ENCODE measurements at places on chromosomes 2 and 18. TPM values are rescaled to one million over a fixed set of nuclear protein-coding genes. Genes with fewer than 3 reads are reported as not detected.

CD8B gene
- polyA plus RNA-seq: 1.6 TPM

DNA sequence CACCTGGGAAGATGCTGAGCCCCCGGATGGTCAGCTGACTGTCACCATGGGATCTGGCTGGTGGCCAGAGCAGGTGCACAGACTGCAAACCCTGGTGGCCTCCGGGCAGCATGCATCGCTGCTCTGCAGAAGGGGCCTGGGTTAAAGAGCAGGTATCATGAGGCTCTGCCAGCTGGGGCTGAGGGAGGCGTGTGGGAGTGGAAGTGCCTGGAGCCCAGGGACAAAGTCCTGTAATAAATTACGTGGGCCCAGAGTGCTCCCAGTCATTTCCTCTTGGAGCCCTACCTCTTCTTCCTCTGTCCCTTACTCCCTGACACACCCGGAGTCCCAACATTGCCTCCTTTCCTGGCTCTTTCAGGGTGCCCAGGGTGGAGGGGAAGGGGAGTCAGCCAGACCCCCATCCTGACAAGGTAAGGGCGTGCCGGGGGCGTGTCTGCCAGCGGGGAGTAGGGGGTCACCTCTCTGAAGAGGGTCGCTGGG is at the start of gene MYO7B:
Gene MYO7B, plus strand, starts transcription at position 262 of the 480 bp plus-strand sequence. CDS start 24,040 bp downstream, outside the sequence.
- no peaks in the 10 kb centered on the region for H3K4me1 ChIP-seq
- H3K27me3 ChIP-seq: no peaks in the 10 kb centered on the region
- H3K36me3 ChIP-seq: no peaks in the 10 kb centered on the region
- H3K4me3 ChIP-seq: no peak within 1 kb of the TSS
- no peak for DNase-seq

NOTO gene
- not detected for polyA plus RNA-seq

UGT1A5 gene
- not detected for polyA plus RNA-seq

EMILIN1 gene
- polyA plus RNA-seq: 0.43 TPM

NGEF gene
- not detected for polyA plus RNA-seq

DNA sequence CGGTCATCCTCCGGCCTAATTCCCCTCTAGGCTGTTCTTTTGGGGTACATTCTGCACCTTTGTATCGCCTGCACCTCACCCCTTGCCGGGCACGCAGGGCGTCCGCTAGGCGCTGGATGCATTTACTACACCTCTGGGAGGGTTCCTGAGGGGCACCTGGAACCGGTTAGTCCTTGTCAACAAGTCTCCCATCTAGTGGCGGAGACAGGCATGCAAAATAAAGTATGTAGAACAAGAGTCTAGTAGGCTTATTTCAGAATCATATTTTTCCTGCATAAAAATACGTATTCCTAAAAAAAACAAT is 705 bp upstream of the TEX261 start:
- H3K27ac ChIP-seq: peak overlapping the region; percentile 43
- DNase-seq: peak; percentile 26
- peaks cover 30% of the 10 kb centered on the region for H3K4me1 ChIP-seq
- H3K27me3 ChIP-seq: no peaks in the 10 kb centered on the region
- H3K36me3 ChIP-seq: peaks cover 25% of the 10 kb centered on the region

DNA sequence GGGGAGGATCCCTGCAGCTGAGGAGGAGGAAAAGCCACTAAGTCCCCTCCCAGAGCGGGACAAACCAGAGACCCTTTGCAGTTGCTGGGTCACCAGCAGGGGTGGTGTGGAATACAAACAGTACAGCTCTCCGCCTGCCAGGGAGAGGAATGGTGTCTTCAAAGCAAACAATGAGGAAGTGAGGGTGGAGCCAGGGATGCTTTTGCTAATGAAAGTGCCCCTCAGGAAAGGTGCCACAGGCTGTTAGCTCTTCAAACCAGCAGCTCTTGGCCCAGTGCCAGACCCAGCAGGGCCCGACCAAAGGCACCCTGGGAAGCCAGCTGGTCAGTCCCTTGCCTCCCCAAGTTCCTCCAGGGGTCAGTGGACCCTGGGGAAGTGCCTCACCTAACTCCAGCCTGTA is 102.8 kb downstream of the HIBCH start:
- H3K4me1 ChIP-seq: no peaks in the 10 kb centered on the region
- H3K36me3 ChIP-seq: no peaks in the 10 kb centered on the region
- no peak overlapping the region for H3K27ac ChIP-seq
- H3K27me3 ChIP-seq: no peaks in the 10 kb centered on the region

- H3K4me3 ChIP-seq: no peak overlapping the region
- no peaks in the 10 kb centered on the region for H3K36me3 ChIP-seq
- no peaks in the 10 kb centered on the region for H3K4me1 ChIP-seq
- H3K27me3 ChIP-seq: no peaks in the 10 kb centered on the region
Measured at GRCh38 chr2:57218206-57218605, 828.4 kb upstream of the VRK2 start.

GRCh38 chr2:47401789-47402554 is 984 bp upstream of the MSH2 start:
- H3K36me3 ChIP-seq: no peaks in the 10 kb centered on the region
- H3K27me3 ChIP-seq: no peaks in the 10 kb centered on the region
- H3K27ac ChIP-seq: no peak overlapping the region
- DNase-seq: no peak
- peaks cover 23% of the 10 kb centered on the region for H3K4me1 ChIP-seq

- H3K27ac ChIP-seq: no peak overlapping the region
- no peaks in the 10 kb centered on the region for H3K27me3 ChIP-seq
- H3K4me3 ChIP-seq: no peak overlapping the region
- no peak for DNase-seq
Measured at GRCh38 chr2:33488715-33489540, 12.5 kb downstream of the RASGRP3 start.

GRCh38 chr2:15298770-15299169 is 262.4 kb downstream of the NBAS start:
- no peak for DNase-seq
- H3K4me3 ChIP-seq: no peak overlapping the region
- no peaks in the 10 kb centered on the region for H3K4me1 ChIP-seq
- H3K27me3 ChIP-seq: no peaks in the 10 kb centered on the region
- H3K36me3 ChIP-seq: no peaks in the 10 kb centered on the region

SERPINB10 gene
- 0.56 TPM for polyA plus RNA-seq

DNA sequence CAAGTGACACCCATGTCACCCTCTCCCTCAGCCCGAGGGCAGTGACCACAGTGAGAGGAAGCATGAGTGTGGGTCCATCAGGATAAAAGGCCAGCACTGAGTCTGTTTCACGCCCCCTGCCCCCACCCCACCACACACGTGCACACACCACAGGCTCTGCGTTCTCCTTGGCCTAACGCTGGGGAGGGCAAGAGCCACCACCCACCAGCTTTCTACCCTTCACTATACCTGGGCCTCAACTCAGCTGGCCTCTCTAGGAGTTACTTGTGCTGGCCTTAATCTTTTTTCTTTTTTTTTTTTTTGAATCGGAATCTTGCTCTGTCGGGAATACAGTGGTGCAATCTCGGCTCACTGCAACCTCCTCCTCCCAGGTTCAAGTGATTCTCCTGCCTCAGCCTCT is 140.5 kb downstream of the ZFP36L2 start:
- H3K4me3 ChIP-seq: no peak overlapping the region
- peaks cover 56% of the 10 kb centered on the region for H3K4me1 ChIP-seq
- no peaks in the 10 kb centered on the region for H3K36me3 ChIP-seq
- DNase-seq: no peak
- H3K27ac ChIP-seq: no peak overlapping the region

GRCh38 chr2:8884812-8885211 is 47.4 kb upstream of the KIDINS220 start:
- no peak for DNase-seq
- H3K27ac ChIP-seq: no peak overlapping the region
- H3K4me1 ChIP-seq: no peaks in the 10 kb centered on the region
- H3K36me3 ChIP-seq: peaks cover 13% of the 10 kb centered on the region
- H3K4me3 ChIP-seq: no peak overlapping the region
- no peaks in the 10 kb centered on the region for H3K27me3 ChIP-seq

- DNase-seq: no peak
- H3K36me3 ChIP-seq: no peaks in the 10 kb centered on the region
Measured at GRCh38 chr2:120352696-120353590, 7.0 kb downstream of the INHBB start.

DNA sequence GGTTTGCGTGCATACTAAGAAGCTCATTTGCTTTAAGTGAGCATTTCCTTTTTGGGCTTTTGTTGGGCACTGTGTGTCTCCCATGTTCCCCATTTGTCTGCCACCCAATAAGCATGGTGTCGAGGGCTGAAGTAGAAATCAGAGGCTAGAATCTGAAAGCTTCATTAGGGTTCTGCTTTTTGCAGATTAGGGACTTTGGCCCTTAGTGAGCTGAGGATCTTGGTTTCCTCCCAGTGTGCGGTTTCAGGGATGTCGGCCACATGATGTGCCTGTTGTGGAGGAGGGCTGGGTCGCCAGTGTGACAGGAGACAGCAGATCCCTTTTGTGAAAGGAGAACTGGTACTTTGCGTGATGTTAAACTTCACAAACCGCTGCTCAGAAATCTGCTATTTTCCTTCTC is 41.1 kb downstream of the PLEKHB2 start:
- H3K4me3 ChIP-seq: no peak overlapping the region
- H3K36me3 ChIP-seq: peaks cover 88% of the 10 kb centered on the region
- no peaks in the 10 kb centered on the region for H3K27me3 ChIP-seq
- DNase-seq: peak; percentile 42
- H3K27ac ChIP-seq: peak overlapping the region; percentile 48
- H3K4me1 ChIP-seq: no peaks in the 10 kb centered on the region

EML6 gene
- 0.79 TPM for polyA plus RNA-seq

DNA sequence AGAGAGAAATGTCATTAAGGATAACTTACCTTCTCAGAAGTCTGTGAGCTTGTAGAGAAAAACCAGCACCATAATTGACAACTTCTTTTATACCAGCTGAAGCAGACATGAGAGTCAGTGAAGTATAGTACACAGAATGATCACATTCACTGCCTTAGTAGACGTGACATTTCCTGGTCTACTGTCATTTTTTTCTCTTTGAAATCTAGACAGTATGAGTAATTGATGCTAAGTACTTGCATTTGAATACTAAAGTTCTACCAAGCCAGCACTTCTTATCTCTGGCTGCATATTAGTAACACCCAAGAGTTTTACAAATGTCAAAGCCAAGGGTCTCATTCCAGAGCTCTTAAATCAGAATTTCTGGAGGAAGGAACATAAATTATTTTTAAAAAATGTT is 25.4 kb upstream of the ACADL start:
- DNase-seq: no peak
- H3K27me3 ChIP-seq: no peaks in the 10 kb centered on the region
- H3K27ac ChIP-seq: no peak overlapping the region
- H3K36me3 ChIP-seq: no peaks in the 10 kb centered on the region
- no peak overlapping the region for H3K4me3 ChIP-seq
